ENCODE measurements at places on chromosomes 6 and 20.

DNA sequence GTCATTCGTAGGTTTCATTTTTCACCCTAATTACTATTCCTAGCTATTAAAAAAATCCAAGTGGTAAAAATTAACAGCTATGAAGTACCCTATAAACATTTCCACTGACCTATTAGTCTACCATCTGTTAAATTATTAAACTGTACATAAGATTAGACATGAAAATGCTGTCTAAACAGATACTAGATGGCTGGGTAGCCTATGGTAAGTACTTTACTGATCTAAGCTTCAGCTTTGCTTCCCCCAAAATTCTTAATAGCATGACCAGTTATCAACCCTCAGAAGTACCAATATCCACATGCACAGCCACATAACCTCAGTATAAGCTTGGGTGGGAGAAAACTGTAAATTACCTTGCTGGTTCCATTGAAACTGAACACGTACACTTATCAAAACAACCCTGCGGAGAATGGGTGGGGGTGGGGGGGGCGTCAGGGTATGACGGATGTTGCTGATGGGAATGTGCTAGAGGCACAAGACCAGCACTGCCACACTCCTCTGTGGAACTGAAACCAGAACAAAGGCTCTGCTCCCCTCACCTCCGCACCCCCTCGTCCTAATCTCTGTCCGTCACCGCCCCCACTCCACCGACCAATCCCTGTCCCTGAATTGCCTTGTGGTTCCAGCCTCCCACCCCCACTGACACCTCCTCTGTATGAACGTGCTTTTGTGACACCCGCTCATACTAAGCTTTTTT, 45.3 kb downstream of the B4GALT5 start:
- DNase-seq: no peak

DNA sequence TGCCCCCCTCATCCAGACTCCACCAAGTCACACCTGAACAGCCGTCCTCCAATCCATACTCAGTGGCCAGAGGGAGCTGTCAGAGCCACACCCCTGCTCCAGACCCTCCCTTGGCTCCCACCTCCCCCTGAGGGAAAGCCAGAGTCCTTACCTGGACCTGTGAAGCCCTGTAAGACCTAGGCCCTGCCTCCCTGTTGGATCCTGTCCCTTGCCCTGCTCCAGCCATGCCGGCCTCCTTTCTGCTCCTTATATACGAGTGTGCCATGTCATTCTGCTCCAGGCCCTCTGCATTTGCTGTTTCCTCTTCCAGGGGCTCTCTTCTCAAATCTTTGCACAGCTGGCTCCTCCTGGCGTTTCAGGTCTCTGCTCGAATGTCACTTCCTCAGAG, 100.3 kb upstream of the MYL9 start:
- no peak for DNase-seq

DNA sequence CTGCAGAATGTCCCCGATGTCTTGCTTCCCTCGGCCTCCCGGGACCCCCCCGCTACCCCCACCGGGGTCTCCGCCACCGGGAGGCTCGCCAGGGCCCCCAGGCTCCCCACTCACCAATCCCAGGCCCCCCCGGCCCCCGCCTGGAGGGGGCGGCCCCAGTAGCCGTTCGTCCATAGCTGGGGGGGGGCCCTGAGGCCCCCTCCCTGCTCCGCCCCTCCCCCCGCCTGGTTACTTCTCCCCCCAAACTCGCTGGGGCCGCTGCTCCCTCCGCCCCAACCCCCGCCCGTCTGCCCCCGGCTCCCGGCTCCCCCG, 304 bp downstream of the PBX2 start:
- DNase-seq: no peak

- DNase-seq: peak; percentile 47
Observed at GRCh38 chr20:19897891-19898290, 119.3 kb upstream of the NAA20 start.

DNA sequence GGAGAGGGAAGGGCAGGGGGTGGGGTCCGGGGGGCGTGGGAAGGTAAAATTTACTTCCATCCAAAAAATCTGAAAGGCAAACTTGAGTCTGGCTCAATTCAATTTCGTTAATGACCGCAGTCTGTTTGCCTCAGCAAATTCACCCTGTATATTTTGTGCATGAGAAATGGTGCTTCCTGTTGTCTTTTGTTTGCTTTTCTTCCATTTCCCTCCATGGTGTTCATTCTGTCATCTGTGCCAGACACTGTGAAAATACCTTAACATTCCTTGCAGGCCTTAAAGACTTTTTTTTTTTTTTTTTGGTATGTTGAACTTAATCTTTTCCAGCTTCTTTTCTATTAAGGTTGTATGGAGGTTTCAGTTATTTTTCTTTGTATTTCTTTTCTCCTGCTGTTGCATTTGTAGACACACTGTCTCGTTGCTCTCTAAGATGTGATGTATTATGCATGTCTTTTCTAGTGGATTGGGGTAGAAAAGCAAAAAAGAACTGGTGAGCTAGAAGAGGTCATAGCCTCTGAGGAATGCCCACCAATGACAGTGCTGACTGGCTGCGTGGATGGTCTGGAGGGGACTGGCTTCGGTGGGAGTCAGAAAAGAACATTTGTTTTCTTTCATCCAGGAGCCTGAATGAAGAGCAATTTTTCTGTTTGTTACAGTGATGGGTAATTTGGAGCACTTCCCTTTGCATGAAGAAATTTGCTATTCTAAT, 585.0 kb upstream of the MAP3K7 start:
- DNase-seq: no peak

DNA sequence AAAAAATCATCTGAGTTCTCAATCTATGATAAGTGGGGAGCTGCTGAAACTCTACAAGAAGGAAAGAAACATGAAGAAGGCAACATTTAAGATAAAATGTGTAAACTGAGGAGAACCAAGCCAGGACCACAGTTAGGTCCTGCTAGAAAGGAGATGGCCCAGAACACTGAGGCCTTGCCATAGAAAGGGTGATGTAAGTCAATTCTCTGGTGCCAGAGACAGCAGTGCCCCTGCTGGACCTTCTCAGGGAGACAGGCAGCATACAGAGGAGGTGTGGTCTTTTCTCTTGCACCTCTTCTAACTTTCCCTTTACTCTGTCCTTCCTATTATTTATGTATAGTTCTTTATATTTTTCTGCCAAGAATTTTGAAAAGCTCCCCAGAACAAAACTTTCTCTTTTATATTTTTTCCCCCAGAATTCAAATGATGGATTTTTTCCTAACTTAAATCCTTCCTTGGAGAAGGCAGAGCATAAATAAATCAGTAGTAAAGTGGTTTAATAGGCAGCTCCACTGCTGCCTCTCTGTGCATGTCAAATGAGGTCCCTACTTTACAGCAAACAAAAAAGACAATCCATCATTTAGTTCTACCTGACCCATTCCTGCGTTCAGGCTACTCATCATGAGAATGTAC, 9.0 kb downstream of the UQCC2 start:
- peak; percentile 84 for DNase-seq

DNA sequence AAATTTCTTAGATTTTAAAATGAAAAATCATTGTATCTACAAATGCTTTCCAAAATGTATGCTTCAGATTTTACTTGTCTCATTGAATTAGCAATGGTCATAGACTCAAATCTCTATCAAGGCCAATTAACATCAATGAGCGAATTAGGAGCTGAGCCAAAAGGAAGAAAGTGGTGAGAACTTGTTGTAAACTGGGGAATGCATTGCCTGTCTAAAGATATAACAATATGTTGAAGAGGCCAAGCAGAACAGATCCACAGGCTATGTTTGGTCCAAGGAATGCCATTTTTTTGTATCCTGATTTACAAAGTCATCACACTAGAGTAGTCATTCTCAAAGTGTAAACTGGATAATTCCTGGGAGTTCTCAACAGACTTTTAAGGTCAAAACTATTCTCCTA, 370.7 kb downstream of the GJA1 start:
- DNase-seq: no peak

- DNase-seq: no peak
Observed at GRCh38 chr6:92587525-92587924, 831.8 kb downstream of the EPHA7 start.

GRCh38 chr20:9412309-9412708, 102.1 kb upstream of the LAMP5 start:
- no peak for DNase-seq

DNA sequence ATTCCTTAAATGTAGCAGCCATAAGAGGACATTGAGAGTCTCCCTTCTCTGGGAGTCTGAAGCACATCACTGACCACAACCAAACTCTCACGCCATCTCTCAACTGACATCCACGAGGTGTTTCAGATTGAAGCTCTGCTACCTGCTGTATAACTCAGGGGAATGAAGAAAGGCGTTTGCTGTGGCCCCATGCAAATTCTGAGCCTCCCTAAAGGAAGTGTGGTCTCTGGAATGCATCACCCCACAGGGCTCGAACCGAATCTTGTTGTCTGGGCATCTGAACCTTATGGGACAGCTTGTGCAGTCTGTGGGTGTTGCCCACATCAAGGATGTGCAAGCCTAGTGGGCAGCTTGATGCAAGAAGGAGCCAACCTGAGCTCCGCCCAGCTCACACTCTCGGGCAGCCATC, 10.9 kb downstream of the PMEPA1 start:
- DNase-seq: no peak

- no peak for DNase-seq
Observed at GRCh38 chr6:155216312-155217046, 47.3 kb upstream of the CLDN20 start.

Measured in foreskin fibroblast (primary cell).